ENCODE measurements at places on chromosomes 1 and 21.
A peak's percentile ranks its signal among the peaks of the same experiment; 100 is the strongest.

DNA sequence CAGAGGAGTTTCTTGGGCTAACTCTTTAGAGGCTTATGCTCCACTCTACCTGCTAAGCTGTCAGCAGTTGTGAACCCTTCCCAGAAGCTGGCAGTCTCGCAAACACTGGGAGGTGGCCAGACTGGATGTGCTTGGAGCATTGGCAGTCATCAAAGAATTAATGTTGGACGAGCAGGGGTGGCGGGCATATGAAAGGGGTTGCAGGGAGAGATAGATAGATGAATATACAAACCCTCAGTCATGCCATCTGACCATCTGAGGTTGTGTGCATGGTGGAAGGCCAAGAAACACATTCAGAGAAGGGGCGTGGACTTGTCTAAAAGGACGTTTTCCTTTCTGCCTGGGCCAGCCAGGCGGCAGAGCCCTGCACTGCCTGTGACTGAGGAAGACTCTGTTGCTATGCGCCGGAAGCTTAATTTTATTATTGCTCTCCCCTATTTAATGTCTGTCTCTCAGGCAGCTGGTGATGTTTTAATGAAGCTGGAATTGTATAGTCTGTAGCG is 164.4 kb downstream of the PBX1 start:
- DNase-seq: no peak

GRCh38 chr1:108561689-108562326 is 1.9 kb downstream of the EEIG2 start:
- no peak for DNase-seq

DNA sequence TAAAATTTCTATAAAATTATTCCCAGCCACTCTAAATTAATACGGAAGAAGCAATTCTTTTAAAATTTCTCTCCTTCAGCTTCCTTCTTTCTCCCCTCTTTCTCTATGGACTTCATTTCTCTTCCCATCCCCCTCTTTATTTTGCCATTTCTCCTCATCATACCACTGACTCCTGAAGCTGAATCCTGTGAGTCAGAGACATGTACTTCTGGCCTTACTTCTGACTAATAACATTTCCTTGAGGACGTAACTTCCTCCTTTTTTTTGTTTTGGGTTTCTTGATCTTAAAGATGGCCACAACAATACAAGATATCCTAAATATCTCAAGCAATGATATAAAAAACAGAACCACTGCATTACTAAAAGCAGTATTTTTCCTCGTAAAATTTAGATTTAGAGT is 63.6 kb upstream of the DENND1B start:
- peak; percentile 74 for DNase-seq

GRCh38 chr1:203743091-203743571 is 21.9 kb upstream of the LAX1 start:
- DNase-seq: no peak

- peak; percentile 31 for DNase-seq
Observed at GRCh38 chr1:201019321-201019977, 4.1 kb downstream of the KIF21B start.

GRCh38 chr1:245488346-245489129 is 333.8 kb downstream of the KIF26B start:
- no peak for DNase-seq

DNA sequence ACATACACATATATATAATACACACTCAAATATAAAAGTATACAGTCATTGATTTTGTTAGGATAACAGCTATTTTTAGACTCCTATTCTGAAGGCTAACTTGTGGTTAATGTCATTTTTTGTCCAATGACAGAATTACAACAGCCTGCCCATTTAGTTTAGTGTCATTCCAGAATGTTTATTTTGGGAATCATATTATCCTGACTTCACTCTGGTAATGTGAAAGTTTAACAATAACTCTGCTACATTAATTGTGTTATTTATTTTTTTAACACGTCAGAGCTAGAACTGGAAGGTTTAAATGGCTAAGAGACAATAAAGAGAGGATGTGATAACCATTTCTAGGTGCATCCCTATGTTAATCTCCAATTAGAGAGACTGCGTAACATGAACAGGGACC is 648.1 kb downstream of the USP25 start:
- DNase-seq: no peak

GRCh38 chr21:42539931-42540343 is 26.3 kb downstream of the SLC37A1 start:
- no peak for DNase-seq

- no peak for DNase-seq
Observed at GRCh38 chr1:19006837-19007271, 50.4 kb upstream of the IFFO2 start.

GRCh38 chr1:84541679-84542078 is 32.6 kb downstream of the CTBS start:
- peak; percentile 2 for DNase-seq

- DNase-seq: no peak
Observed at GRCh38 chr1:13812456-13813397, 112.7 kb downstream of the PRDM2 start.

GRCh38 chr1:38919130-38919529 is 22.5 kb downstream of the RHBDL2 start:
- DNase-seq: peak; percentile 21

DNA sequence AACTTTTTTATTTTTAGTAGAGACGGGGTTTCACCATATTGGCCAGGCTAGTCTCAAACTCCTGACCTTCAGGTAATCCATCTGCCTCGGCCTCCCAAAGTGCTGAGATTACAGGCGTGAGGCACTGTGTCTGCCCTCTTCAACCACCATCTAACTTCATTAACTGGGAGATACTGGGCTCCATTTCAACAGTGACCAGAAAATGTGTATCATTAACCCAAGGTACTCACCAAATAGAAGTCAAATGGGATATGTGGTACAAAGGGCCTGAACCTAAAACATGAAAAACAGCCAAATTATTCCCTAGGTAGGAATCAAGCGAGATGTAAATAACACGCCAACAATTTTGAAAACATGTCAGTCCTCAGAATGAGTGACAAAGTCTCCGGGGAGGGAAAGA is 1.2 kb downstream of the ILF2 start:
- no peak for DNase-seq

DNA sequence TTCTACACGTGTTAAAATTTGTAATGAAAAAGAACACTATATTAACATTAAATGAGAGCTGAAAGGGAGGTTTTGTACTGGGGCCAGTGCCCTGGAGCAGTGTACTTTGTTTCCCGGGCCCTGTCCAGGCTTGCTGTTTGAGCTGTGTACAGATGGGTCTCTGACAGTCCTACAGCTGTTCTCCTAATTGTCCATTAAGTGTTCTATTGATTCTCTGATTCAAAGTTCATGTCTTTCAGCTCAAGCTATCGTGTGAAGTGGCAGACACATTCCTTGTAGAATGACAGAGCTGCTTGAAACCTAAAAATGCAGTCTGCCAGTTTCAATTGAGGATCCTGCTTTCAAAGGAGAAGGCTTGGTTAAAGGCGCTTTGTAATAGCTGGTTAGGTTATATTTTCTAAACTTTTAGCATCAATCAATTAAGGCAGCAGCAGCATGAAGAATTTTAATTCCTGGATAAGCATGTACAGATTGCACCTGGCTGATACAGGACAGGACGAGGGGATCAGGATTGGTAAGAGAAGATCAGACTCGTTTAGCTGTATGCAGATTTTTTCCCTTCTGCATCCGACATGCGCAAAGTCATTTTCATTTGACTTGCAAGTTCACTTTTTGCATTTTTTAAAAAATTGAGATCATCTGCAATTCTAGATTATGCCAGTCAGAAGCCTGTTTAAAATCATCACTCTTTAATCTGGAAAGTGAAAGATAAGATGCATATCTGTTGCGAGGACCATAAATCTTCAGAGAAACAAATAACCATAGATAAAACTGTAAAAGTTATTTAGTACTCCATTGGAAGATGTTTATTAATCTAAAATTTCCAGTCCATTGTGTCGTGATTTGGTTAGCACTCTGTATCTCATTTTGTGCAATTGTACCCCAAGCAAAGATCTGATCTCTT is 98.5 kb downstream of the ATG4C start:
- no peak for DNase-seq

DNA sequence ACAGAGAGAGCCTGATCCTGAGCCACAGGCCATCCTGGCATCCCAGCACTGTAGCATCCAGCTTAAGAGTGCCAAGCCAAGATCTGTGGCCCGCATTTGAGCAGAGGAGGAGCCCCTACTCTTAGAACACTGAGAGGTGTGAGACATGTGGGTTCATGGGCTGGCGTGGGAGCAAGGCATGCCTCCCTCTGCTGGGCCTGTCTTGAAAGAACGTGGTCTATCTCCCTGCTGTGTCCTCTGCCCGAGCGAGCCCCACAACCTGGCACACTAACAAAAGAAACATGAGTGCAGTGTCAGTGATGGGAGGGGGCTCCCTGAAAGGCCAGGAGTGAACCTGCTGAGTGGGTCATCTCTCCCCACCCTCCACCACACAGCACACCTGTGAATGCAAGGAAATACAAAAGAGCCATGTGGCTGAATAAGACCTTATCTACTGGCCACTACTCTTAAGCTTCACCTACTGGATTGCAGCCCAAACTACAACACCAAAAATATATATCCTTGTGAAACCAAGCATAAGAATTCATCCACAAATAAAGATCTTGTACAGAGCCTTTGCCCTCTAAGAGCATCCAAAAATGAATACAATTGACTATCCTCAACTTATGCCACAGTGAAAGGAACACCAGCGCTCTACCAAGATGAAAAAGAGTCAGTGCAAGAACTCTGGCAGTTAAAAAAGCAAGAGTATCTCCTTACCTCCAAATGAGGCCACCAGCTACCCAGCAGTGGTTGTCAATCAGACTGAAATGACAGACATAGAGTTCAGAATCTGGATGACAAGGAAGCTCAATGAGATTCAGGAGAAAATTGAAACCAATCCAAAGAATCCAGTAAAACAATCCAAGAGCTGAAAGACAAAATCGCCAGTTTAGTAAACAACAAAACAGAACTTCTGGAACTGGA is 259.4 kb upstream of the DAB1 start:
- DNase-seq: no peak

GRCh38 chr1:112927462-112927990 is 28.5 kb downstream of the SLC16A1 start:
- DNase-seq: no peak

DNA sequence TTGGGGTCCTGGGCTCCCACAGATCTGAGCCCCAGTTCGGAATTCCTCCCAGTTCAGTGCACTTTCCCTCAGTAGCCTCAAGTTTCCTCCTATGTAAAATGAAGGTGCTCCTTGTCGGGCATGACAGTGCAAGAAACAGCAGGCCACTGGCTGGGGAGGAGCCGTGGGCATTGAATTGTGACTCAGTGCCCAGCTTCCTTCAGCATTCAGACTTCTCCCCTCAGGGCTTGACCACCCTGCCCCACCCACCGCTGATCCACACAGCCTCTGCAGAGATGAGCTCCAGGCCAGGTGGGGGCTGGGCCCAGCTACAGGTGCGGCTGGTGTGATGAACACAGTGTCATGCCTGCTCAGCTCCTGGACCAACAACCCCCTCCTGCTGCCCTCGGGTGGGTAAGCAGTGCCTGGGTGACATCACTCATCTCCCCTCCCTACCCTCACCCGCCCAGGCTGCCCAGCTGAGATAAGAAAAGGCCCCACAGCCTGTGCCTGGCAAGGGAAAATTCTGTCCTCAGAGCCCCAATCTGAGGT is 4.9 kb downstream of the MOB3C start:
- no peak for DNase-seq
